HTR-8/SVneo (cell line): ENCODE measurements at places on chromosomes 3 and 15.

DNA sequence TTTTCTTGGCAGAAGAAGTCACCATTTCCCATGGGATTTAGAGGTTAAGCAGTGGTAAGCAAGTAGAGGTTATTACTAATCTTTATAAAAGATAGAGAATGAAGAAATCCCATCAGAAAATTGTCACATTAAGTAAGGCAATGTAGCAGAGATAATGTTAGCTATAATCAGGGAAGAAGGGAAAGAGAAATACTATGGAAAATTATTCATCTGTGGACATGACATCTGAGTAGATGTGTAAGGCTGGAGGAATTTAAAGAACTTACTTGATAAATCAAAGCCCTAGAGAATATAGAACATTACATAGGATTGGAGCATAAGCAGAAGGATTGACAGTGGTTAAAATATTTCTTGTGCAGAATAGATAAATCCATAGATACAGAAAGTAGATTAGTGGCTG, 553.1 kb upstream of the CBLB start:
- no peak for DNase-seq

DNA sequence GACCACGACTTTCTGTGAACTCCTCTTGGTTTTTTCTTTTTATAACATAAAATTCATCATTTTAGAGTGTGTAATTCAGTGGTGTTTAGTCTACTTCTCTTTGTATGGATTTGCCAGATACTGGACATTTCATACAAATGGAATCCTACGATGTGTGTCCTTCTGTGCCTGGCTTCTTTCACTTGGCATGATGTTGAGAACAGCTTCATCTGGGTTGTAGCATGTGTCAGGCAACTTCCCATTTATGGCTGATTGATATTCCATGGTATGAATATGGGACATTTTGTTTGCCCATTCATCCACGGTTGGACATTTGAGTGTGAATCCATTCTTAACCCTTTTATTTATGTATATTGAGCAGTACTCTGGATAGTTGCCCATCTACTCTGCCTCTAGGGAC, 82.7 kb upstream of the KLF13 start:
- no peak for DNase-seq

- DNase-seq: no peak
Observed at GRCh38 chr15:27784107-27784506, 315.0 kb downstream of the OCA2 start.

- DNase-seq: no peak
Observed at GRCh38 chr15:67359431-67360079, 105.0 kb downstream of the IQCH start.

DNA sequence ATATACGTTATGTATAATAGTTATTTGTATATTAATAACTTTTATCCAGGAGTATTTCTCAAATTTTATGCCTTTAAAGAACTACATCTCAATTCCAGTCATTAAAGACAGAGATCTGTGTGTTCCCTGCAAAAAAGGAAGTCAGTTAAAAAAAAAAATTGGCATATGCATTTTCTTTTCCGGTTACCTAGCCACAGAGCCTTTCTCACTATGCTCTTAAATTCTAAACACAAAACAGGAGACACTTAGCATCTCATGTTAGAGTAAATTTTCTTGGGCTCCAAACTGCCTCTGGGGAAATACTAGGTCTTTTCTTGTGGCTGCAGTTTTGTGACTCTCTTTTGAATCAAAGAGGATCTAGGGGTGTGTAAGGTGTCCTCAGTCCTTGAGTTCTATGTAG, 105.9 kb downstream of the KCNH8 start:
- DNase-seq: no peak

DNA sequence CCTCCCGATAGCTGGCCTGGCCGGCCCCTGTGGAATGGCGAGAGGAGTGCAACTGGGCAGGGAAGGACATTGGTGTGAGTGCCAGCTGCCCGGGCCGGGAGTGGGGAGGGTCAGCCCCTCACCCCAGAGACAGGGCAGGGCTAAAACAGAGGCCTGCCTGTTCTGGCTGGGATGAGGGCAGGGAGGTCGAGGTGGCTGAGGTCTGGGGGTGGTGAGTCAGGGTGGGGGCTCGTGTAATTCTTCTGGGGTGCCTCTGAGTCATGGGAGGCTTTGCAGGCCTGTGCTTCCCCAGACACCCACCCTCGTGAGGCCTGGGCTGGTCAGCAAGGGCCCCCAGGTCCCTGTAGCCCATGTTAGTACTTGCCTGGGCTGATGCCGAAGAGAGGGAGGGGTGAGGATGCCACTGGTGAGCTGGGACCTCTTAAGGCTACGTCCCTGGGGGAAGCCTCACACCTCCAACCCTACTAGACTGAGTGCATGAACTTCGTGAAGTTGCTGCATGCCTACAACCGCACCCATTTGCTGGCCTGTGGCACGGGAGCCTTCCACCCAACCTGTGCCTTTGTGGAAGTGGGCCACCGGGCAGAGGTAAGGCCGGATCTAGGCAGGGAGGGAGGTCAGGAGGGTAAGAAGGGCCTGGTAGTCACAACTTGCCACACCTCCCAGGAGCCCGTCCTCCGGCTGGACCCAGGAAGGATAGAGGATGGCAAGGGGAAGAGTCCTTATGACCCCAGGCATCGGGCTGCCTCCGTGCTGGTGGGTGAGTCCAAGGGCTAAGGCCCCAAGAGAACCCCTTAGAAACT, 1.7 kb downstream of the SEMA3B start:
- no peak for DNase-seq

DNA sequence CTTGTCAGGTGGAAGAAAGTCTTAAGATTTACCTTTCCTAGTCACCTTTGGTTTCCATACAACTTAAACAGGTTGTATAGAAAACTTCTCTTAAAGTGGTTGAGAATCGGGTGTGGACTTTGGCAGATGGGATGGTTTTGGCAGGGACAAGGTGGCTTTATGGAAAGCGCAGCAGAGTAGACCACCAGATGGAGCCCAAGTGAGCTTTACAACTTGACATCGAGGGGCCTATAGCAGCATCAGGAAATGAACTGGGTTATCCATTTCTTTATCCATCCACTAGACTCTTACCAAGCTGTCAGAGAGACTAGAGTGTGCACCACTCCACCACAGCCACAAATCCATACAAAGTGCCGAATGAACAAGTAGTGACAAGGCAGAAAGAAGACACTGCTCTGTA, 85.3 kb upstream of the MBNL1 start:
- DNase-seq: peak; percentile 12

- DNase-seq: no peak
Observed at GRCh38 chr3:168051070-168051469, 44.7 kb downstream of the GOLIM4 start.

DNA sequence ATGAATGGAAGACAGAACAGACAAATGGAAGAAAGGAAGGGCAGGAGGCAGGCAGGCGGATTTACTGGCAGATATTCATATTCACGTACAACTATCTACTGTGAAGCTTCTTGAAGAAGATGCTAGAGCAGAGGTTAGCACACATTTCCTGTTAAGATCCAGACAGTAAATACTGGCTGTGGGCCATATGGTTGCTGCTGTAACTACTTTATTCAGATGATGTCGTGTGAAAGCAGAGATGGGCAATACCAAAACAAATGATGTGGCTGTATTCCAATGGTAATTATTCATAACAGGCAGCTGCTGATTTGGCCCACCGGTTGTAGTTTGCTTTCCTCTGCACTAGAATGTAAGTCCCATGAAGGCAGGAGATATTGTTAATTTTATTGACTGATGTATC, 115.7 kb upstream of the PRTG start:
- no peak for DNase-seq

DNA sequence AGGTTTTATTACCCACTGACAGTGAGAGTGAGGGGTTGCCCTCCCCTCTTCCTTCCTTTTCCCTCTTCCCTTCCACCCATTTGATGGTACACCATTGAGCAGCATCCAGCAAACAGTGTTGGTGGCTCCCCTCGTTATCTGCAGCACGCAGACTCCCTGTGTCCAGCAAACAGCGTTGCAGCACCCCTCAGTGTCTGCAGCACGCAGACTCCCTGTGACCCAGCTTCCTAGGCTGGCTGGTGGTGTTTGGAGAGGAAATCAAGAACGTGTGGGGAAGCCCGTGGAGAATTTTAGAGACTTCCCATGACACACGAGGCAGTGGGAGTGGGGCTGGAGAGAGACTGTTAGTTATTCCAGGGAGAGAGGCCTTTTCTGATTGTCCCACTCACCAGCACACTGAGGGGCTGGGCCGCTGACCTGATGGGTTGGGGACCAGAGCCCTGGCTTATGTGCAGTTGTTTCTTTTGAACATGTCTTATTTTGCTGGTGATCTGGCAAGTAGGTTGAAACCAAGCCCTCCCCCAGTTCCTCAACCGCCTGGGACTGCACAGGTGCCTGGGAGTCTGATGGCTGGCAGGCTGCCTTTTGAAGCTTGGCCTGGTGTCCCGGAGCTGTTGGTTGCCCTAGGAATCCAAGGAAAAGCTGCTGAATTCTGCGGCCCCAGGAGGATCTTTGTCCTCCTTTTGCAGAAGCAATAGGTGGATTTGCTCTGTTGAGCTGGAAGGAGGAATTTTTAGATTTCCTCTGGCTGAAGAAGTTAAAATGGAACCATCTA, 19.0 kb downstream of the APBA2 start:
- DNase-seq: no peak

- peak; percentile 89 for DNase-seq
Observed at GRCh38 chr15:63188926-63189871, at the start of gene RAB8B. Gene RAB8B, plus strand, starts transcription at chr15:63189606. Its CDS starts 19 bp downstream, at chr15:63189625.

DNA sequence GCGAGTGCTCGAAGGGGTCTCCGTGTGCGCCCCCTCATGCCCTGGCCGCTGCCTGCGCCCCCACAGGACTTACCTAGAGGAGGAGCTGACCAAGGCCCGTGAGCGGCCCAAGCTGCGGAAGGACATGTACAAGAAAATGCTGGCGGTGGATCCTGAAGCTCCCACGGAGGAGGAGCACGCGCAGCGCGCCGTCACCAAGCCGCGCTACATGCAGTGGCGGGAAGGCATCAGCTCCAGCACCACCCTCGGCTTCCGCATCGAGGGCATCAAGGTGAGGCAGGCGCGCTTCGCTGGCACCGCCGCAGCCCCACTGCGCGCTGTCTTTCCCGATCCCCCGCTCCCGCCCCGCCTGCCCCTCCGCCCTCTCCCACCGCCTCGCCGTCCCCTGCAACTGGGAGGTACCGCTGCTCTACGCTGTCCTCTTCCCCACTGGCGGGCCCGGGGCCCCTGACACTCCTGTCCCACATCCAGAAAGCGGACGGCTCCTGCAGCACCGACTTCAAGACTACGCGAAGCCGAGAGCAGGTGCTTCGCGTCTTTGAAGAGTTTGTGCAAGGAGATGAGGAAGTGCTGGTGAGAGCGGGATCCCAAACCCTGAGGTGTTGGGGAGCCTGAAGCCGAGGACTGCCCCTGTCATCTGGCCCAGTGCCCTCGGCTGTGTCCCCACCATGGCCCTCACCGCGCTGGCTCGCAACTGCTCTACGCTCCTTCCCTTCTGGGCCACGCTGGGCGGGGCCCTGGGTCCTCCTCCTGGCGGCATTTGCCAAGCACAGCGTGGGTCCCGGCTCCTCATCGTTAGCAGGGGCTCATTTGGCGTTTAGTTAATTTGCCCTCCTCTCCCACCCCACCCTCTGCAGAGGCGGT, 8.5 kb downstream of the ITPKA start:
- no peak for DNase-seq

GRCh38 chr3:193896419-193896818, 239.5 kb upstream of the HES1 start:
- DNase-seq: no peak

- no peak for DNase-seq
Observed at GRCh38 chr15:100002787-100003536, 269.7 kb upstream of the LYSMD4 start.

- DNase-seq: no peak
Observed at GRCh38 chr3:158420654-158421396, 150.2 kb upstream of the MLF1 start.

GRCh38 chr3:146470425-146470990, 1.1 kb upstream of the PLSCR2 start:
- DNase-seq: no peak

GRCh38 chr3:16523778-16524177, 10.3 kb upstream of the RFTN1 start:
- no peak for DNase-seq

GRCh38 chr15:55170361-55170760, 26.4 kb downstream of the RSL24D1 start:
- DNase-seq: no peak

DNA sequence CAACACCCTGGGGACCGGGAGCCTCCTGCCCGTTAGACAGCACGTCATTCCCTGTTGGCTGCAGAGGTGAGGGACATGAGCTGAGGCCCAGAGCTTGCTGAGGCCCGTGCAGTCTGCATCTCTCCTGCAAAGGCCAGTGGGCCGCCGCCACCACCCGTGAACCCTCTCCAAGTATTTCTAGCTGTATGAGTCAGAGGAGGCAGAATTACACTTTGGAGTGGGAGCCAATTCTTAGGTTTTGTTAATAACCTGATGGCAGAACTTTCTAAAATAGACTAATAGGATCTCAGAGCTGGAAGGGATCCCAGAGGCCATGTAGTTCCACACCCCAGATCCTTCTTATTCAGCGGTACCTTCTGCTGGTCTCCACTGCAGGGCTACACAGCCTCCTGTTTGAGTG, 335.2 kb upstream of the CTDSPL start:
- no peak for DNase-seq

- DNase-seq: peak; percentile 32
Observed at GRCh38 chr3:67646586-67647234, 7.7 kb downstream of the SUCLG2 start.

DNA sequence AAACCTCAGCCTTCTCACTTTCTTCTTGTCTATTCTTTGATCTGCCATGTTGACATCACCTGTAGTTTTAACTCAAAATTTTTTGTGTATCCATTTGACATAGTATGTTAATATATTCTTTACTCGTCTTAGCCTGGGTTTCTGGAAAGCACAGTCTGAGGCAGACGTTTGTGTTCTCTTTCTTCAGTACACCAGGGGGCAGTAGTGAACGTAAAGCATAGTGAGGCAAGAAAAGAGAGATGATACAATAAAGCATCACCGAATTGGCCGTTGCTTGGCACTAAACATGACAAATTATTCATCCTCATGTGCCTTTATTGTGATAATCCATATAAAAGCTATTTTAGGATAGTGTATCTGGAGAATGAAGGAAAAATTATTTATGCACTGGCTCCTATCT, 141.0 kb upstream of the MYRIP start:
- DNase-seq: no peak

- no peak for DNase-seq
Observed at GRCh38 chr3:99674086-99674789, 35.8 kb downstream of the COL8A1 start.

DNA sequence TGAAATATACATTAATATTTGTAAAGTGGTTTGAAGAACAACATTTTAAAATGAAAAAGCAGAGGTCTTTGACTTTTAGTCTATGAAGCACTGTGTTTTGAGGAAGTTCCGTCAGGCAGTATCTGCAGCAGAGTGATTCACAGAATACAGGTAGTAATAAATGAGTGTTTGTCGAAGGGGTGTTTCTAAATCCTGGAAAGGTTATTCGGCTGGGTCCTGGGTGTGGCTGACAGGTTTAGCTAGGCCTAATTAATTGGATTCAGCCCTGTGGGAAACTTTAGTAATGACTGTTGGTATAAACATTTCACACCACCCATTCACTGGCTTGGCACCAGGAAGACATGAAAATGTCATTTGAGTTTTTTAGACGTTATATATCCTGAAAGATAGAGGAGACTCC, 51.3 kb downstream of the TIPARP start:
- no peak for DNase-seq

GRCh38 chr3:55203006-55203405, 275.1 kb upstream of the LRTM1 start:
- no peak for DNase-seq
